ENCODE measurements at places on chromosomes 6 and 20. TPM values are rescaled to one million over a fixed set of nuclear protein-coding genes. Genes with fewer than 3 reads are reported as not detected.

NOL4L gene
- 11.4 TPM for total RNA-seq

GRCh38 chr6:132115714-132116366, 164.7 kb upstream of the CCN2 start:
- H3K27me3 ChIP-seq, result no peaks in the 10 kb centered on the region
- no peak for DNase-seq
- peaks cover 25% of the 10 kb centered on the region for H3K4me1 ChIP-seq
- no peaks in the 10 kb centered on the region for H3K36me3 ChIP-seq
- peak overlapping the region; percentile 26 for H3K4me3 ChIP-seq

PM20D2 gene
- total RNA-seq, result 52.7 TPM

- H3K36me3 ChIP-seq, result no peaks in the 10 kb centered on the region
- H3K4me1 ChIP-seq, result peaks cover 3% of the 10 kb centered on the region
- no peak within 1 kb of the TSS for H3K4me3 ChIP-seq
Observed at GRCh38 chr6:35780719-35781118, at the start of gene CLPSL1. CLPSL1 (plus strand) TSS chr6:35781019; CDS start chr6:35781111, 92 bp downstream.

GRIK2 gene
- total RNA-seq, result 0.97 TPM

ESR1 gene
- total RNA-seq, result not detected

DNA sequence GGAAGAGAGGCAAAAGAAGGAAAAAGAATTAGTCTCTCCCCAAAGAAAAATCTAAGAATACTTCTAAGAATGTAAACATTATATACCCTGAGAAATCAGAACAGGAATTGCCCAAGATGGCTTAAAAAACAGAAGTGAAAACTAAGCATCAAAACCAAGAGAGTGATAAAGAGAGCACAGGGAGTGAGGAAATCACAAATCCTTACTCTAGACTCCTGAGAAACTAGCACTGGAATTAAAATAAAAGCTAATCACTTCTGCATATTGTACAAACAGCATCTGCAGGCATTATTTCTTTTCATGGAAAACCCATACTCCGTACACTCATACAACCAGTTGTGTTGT, 285.7 kb downstream of the BTBD9 start:
- no peaks in the 10 kb centered on the region for H3K36me3 ChIP-seq
- no peaks in the 10 kb centered on the region for H3K27me3 ChIP-seq
- H3K4me3 ChIP-seq, result no peak overlapping the region
- peaks cover 12% of the 10 kb centered on the region for H3K4me1 ChIP-seq
- no peak overlapping the region for H3K27ac ChIP-seq
- DNase-seq, result no peak

GRCh38 chr6:139591075-139591865, 216.8 kb upstream of the CITED2 start:
- no peak for DNase-seq
- no peak overlapping the region for H3K4me3 ChIP-seq
- H3K36me3 ChIP-seq, result no peaks in the 10 kb centered on the region
- H3K27ac ChIP-seq, result no peak overlapping the region
- peaks cover 45% of the 10 kb centered on the region for H3K4me1 ChIP-seq

ZBTB12 gene
- 0.53 TPM for total RNA-seq

C6orf163 gene
- total RNA-seq, result 0.88 TPM

- peaks cover 4% of the 10 kb centered on the region for H3K4me1 ChIP-seq
- DNase-seq, result no peak
- H3K4me3 ChIP-seq, result no peak overlapping the region
- no peak overlapping the region for H3K27ac ChIP-seq
Observed at GRCh38 chr6:84515067-84515466, 249.3 kb downstream of the TBX18 start.

DNA sequence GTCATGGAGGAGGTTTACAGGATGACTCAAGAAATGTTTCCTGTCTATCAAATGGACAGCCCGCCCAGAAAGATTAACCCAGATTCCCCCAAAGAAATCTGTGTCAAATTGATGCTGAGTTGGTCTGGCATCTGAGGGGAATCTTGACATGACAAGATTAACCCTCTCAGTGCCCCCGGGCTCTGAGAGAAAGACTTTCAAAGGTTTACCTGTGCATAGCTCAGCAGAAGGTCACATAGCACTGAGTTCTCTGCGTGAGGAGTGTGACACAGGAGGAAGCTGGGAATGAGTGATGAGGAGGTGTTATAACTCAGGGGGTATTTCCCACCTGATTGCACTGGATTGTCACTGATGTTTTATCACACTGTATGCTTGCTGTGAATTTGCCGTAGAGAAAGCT, 601.2 kb downstream of the DHX35 start:
- H3K27ac ChIP-seq, result no peak overlapping the region
- no peaks in the 10 kb centered on the region for H3K27me3 ChIP-seq
- H3K4me3 ChIP-seq, result no peak overlapping the region

GRCh38 chr6:11160199-11160598, 48.7 kb upstream of the ERVFRD-1 start:
- DNase-seq, result no peak
- H3K27me3 ChIP-seq, result no peaks in the 10 kb centered on the region
- no peaks in the 10 kb centered on the region for H3K36me3 ChIP-seq
- peaks cover 30% of the 10 kb centered on the region for H3K4me1 ChIP-seq

TCF21 gene
- total RNA-seq, result not detected

DNA sequence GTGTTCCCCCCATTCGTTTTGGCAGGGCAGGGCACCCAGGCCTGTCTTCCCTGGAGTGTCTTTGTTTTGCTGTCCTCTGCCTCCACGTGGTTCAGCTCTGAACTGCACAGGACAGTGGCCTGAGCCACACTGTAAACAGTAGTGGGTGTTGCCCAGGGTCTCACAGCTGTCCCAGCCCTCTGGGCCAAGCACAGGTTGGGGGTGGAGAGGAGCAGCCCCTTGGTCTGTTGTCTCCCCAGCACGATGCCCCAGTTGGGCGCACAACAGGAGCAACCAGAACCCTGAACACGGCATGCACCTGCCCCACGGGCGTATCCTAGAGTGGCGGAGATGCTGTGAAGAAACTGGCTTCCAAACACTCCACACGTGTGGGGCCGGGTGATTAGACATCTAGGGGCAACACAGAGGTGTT, 14.4 kb downstream of the CCDC167 start:
- H3K27me3 ChIP-seq, result no peaks in the 10 kb centered on the region
- H3K36me3 ChIP-seq, result peaks cover 38% of the 10 kb centered on the region
- no peak overlapping the region for H3K27ac ChIP-seq
- H3K4me3 ChIP-seq, result no peak overlapping the region
- no peak for DNase-seq
- H3K4me1 ChIP-seq, result no peaks in the 10 kb centered on the region

DNA sequence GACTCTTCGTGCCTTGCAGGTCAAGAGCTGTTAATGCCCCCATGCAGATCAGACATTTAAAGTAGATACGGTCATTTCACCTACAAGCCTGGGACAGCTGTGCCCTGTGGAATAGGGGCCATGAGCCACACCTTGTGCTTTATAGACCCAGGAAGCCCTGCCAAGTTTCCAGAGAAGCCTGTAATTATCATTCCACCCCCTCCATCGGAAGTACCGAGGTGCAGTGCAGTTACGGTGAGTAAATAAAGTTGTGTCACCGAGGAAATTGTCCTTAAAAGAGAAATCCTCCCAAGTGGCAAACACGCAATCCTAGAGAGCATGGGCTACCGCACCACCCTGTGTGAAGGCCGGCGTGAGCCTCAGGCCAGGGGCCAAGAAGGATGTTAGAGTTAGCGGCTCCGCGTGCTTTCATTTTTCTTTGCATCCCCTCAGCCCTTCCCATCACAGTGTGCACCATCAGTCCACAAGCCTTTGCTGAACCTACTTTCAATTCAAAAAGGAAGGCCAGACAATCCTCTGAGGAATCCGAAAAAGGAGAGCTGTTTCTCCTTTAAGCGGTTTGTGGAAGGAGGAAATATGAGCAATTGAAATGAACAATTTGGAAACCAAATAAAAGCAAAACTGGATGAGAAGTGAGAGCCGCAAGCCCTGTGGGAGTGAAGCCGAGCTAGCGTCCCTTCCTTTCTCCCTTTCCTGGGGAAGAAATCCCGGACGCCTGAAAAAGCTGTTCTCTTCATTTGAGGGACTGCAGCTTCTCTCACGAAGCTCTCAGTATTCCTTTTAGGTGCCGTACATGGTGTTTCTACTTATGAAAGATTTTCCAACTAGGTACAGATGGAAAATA, 183.3 kb upstream of the PDE10A start:
- no peak overlapping the region for H3K27ac ChIP-seq
- peaks cover 30% of the 10 kb centered on the region for H3K27me3 ChIP-seq
- no peak overlapping the region for H3K4me3 ChIP-seq
- no peak for DNase-seq
- no peaks in the 10 kb centered on the region for H3K4me1 ChIP-seq
- no peaks in the 10 kb centered on the region for H3K36me3 ChIP-seq

GRCh38 chr20:25346349-25346748, 44.3 kb downstream of the ABHD12 start:
- no peak overlapping the region for H3K27ac ChIP-seq
- no peak overlapping the region for H3K4me3 ChIP-seq
- peaks cover 18% of the 10 kb centered on the region for H3K4me1 ChIP-seq

RIMS1 gene
- not detected for total RNA-seq

BEND6 gene
- total RNA-seq, result 11.9 TPM

DNA sequence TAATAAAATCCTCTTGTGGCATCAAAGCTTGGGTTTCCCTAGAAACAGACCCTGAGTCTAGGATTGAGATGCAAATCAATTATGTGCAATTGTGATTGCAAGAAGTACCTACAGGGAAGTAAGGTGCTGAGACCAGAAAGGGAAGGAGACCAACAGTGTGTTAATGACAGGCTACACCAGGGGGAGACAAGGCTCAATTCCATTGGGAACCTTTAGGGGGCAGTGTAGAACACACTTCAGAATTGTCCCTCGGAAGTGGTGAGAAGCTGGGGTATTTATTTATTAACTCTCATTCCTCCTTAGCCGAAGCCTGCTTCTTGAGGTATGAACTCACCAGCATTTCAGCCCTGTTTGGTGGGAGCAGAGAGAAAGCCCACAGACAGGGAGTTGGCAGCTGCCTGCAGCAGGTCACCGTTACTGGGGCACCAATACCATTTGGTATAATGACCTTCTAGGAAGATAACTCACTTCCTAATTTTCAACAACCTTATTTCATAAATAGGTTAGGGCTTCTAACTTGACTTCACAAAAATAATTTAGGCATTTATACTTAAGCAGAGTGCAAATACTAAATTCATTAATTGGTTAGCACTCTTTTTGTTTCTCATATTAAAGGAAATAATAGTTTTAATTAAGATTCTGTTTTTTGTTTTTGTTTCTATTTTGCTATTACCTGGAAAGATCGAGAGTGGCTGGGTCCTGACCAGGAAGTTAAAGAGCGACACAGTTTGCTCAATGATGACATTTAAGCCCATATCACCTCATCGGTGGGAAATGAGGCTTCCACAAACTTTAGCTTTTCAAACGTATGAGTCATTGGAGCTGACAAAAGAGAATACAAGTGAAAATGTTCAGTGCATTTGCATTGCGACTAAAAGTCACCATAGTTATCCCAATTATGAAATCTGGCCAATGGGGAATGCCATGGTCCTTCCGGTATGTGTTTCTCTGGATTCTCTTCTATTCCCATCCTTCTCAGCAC, 94.8 kb downstream of the BTBD3 start:
- H3K4me1 ChIP-seq, result no peaks in the 10 kb centered on the region
- no peak overlapping the region for H3K27ac ChIP-seq
- no peak for DNase-seq
- no peaks in the 10 kb centered on the region for H3K27me3 ChIP-seq

CFAP61 gene
- not detected for total RNA-seq

PARD6B gene
- 2.8 TPM for total RNA-seq

ZNF391 gene
- total RNA-seq, result not detected

ELOVL4 gene
- 1.3 TPM for total RNA-seq

DNA sequence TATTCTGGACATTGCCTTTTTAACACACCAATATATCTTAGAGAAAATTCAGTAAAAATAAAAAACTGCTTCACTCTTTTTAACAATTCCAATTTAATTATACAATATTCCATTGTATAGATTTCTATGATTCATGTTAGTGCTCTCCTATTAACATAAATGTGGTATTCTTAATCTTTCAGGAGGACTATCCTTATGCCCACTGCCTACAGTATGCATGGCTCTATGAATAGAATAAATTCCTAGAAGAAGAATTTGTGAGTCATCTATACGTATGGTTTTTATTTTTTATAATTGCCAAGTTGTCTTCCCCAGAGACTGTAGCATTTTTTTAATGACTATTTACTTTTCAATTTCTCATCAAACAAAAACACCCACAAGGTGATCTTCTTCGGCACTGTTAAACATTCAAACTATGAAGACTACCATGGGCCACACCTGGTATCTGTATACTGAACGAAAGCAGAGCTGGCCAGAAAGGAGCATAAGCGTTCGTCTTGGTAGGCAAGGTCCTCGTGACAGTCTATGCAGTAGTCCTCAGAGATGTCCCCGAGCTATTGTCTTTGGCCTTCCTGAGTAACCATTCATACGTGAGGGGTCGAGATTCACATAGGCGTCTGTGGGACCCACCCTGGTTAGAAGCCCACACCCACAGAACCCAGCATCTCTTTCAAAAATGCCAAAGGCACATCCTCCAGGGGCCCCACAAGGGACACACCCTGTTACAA, 74.6 kb downstream of the KIF16B start:
- H3K4me1 ChIP-seq, result no peaks in the 10 kb centered on the region
- DNase-seq, result no peak
- no peak overlapping the region for H3K4me3 ChIP-seq
- no peak overlapping the region for H3K27ac ChIP-seq
- H3K36me3 ChIP-seq, result no peaks in the 10 kb centered on the region

CST1 gene
- not detected for total RNA-seq

DNA sequence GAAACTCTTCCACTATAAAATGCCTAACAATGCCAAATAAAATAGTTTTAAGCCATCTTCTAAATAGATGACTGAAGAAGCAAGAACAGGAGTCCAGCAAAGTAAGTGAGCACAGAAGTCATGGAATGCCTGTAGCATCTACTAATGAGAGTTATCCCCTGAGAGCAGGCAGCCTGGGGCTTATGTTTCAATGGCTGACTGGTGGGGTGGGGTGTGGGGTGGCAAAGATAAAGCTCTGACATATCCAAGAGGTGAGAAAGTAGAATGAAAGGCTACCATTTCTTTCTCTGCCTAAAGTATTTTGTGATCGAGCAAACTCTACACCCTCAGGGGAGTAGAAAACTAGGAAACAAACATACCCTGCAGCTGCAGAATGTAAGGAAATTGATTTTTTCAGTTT, 348.8 kb downstream of the TFAP2B start:
- no peak for DNase-seq
- H3K27ac ChIP-seq, result no peak overlapping the region
- H3K4me1 ChIP-seq, result no peaks in the 10 kb centered on the region
- H3K4me3 ChIP-seq, result no peak overlapping the region
- H3K36me3 ChIP-seq, result no peaks in the 10 kb centered on the region
- no peaks in the 10 kb centered on the region for H3K27me3 ChIP-seq

AVP gene
- total RNA-seq, result not detected

- DNase-seq, result no peak
- H3K36me3 ChIP-seq, result no peaks in the 10 kb centered on the region
- peaks cover 12% of the 10 kb centered on the region for H3K27me3 ChIP-seq
- no peak overlapping the region for H3K27ac ChIP-seq
Observed at GRCh38 chr6:165969184-165969583, 198.5 kb downstream of the TBXT start.

OLIG3 gene
- total RNA-seq, result not detected

QRSL1 gene
- total RNA-seq, result 15.0 TPM
